Skin of body (tissue), 3 donors: ENCODE measurements at places on chromosomes 3 and 15. TPM values are rescaled to one million over a fixed set of nuclear protein-coding genes. Genes with fewer than 3 reads are reported as not detected.

- DNase-seq: no peak
Observed at GRCh38 chr3:78724859-78725258, 1042.9 kb downstream of the ROBO1 start.

DNA sequence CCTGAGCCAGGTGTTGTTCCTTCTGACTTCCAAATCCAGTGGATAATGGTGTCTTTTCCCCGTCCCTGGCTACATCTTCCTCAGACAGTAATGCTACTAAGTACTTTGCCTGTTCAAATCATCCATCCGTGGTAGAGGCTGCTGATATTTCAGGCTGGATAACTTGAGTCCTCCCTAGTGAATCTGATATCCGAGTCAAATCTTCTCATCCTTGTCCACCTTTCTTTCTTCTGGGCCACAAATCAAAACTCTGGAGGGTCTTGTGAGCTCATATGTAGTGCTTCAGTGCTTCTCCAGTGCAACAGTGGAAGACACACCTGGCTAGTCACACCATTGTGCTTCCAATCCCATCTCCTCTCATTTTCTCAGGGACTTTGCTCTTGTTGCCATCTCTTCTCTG, 11.2 kb downstream of the SH3GL3 start:
- no peak for DNase-seq

DNA sequence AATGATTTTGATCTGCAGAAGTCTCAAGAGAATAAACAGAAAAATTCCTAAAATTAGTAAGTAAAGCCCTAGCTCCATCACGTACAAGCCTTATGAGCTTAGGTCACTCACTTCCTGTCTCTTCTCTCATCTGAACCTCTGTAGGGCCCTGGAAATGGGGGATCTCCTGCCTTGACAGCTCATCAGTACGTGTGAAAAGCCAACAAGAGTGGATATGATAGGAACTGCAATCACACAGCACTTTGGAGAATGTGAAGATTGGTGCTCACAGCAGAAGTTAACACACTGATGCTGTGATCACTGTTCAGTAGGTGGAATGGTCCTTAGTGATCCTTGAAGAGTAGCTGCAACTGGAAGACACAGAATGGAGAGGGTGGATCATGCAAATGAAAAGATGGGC, 27.8 kb upstream of the ALDH1L1 start:
- no peak for DNase-seq

- DNase-seq: no peak
Observed at GRCh38 chr3:37635251-37635650, 226.4 kb upstream of the CTDSPL start.

DNA sequence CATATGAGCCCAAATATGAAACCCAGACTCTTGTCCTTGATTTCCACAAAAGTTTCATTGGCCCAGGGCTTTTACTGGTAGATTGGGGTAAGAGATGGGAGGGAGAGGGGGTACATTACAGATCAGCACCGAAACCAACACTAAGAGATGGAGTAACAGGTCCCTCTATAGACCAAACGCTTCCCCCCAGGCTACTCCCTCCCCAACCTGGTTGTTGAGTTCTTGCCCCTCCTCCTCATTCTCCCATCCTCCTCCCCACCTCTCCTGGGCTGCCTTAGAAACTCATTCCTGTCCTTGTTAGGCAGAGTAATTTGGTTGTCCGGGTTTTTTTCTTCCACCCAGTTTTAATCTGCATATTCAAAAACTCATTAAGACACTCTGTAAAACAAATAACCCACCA, 74.1 kb downstream of the MESD start:
- no peak for DNase-seq

GRCh38 chr3:98574132-98574531, 19.3 kb downstream of the CPOX start:
- no peak for DNase-seq

DNA sequence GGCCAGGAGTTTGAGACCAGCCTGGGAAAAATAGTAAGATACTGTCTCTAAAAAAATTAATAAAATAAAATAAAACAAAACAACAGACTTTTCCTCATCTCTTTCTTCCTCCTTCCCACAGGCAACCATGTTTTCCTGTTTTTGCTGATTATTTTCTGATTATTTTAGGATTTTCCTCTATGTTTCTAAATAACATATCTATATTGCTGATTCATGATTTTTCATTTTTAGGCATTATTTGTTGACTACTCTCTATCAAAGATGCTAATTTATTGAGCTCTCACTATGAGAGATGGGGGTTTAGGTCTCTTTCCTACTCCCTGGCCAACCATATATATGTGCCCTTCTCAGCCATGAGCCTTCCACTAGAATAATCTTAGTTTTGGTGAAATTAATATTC, 45.4 kb downstream of the SOX14 start:
- no peak for DNase-seq

DNA sequence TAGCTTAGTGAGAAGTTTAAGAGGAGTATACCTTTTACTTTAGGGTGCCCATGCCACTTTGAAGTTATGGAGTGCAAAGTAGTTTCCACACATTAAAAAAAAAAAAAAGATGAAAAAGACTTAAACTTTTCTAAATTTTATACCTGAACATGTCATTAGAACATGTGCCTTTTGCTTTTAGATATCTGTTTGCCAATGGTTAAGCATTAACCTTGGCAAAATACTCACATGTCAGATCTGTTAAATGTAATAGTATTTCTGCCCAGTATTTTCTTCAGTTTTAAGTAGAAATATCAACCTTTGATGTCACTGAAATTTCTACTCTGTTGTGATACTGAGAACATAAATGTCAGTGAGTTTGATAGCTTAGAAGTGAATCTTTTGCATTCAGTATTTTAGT, 12.2 kb downstream of the ZFAND6 start:
- DNase-seq: no peak

GRCh38 chr15:70400766-70401541, 303.2 kb upstream of the TLE3 start:
- no peak for DNase-seq

Gene PP2D1
- total RNA-seq: not detected

Gene TRH
- not detected for total RNA-seq

Gene SERPINI1
- 14.6 TPM for total RNA-seq

Gene LMAN1L
- 0.20 TPM for total RNA-seq

Gene TIMP4
- total RNA-seq: 13.3 TPM

Gene SPINT1
- 50.8 TPM for total RNA-seq
